ENCODE measurements at places on chromosomes 4 and X. TPM values are rescaled to one million over a fixed set of nuclear protein-coding genes. Genes with fewer than 3 reads are reported as not detected.

DNA sequence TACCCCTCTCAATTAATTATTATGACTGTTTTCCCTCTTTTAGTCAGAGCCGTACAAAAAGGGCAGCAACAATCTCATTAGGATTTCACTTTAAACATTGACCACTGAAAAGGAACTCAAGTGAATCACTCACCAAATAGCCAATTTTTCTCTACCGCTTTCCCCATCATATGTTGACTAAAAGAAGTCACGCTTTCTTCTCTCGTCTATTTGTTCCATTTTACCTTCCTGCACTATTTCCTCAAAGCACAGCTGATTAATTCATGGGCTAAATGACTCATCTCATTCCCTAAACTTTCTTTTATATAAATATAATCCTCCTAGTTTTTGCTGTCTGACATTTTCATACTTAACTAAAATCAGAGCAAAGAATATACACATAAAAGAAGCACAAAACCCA lies 8.2 kb downstream of the MID1 start:
- DNase-seq: no peak

GRCh38 chr4:181952478-181952877 lies 290.7 kb upstream of the TENM3 start:
- DNase-seq: peak; percentile 88

- peak; percentile 72 for DNase-seq
Measured at GRCh38 chrX:135327299-135327698, 18.0 kb downstream of the ETDC start.

GRCh38 chrX:25599061-25599460 lies 539.1 kb upstream of the MAGEB18 start:
- DNase-seq: no peak

DNA sequence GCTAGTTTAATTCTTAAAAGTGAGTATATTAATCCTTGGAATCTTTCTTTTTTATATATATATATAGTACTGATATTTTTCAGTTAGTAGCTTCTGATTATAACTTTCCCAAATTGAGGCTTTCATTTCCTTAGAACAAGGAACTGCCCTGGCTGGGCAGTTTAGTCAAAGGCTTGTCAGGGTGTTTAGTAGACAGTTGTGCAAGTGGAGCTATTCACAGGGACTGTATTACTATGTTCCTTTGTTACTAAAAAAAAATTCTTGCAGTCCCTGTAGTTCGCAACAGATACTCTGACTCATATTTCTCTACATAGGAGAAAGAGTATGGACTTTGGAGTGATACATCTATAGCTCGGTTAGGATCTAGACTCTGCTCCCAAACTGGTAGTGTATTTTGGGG lies 20.8 kb downstream of the USO1 start:
- no peak for DNase-seq

- DNase-seq: no peak
Measured at GRCh38 chrX:20230406-20230805, 36.3 kb downstream of the RPS6KA3 start.

DNA sequence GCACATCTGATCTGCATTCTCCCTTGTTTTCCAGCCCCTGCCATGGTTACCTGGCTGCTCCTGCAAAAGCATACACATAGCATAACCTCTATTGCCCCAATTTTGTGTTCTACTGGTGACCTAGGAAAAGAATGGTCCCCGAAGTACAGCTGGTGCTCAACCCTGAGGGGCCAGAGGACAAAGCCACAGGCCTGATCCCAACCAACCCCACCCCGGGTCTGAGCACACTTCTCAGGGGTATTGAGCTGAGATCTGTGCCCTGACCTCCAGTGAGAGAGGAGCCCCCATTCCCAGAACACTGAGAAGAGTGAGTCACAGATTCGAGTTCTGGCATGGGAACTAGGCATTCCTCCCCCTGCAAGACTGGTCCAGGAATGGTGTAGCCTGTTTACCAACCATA lies 465.5 kb upstream of the ACTRT1 start:
- DNase-seq: no peak

GRCh38 chr4:76055016-76055415 lies 19.1 kb upstream of the CXCL11 start:
- no peak for DNase-seq

GRCh38 chr4:76538296-76538695 lies 103.3 kb downstream of the SHROOM3 start:
- no peak for DNase-seq

DNA sequence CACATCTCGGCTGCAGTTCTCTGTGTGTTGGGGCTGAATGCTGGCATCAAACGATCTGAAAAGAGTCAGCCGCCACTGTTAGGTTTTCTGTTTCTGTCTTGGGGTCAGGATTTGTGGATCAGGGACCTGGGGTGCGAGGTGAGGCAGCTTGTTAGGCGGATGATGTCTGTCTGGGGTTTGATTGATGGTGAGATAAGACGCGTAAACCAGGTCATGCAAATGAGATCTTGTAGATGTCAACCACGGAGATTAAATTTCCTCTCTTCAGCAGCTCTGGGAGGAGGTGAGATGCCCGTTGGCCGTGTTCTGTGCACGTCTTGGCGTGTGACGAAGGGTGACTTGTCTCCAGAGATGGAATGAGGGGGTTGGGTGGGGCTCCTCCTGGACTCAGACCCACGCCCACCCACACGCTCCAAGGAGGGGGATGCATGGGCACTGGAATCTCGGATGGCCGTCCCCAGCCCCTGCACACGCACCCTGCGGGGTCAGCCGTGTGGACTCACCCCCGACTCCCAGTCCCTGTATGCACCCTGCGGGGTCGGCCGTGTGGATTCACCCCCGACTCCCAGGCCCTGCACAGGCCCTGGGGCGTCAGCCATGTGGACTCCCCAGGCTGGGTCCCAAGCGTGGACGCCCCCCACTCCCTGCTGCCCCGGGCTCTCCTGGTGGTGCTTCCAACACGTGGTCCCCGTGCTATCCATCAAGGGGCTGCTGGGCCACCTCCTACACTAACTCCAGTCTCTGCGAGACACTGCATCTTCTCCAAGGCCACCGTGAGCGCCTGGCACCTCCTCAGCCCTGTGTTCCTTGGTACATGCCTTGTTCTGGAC lies 16.0 kb upstream of the UVSSA start:
- DNase-seq: no peak

DNA sequence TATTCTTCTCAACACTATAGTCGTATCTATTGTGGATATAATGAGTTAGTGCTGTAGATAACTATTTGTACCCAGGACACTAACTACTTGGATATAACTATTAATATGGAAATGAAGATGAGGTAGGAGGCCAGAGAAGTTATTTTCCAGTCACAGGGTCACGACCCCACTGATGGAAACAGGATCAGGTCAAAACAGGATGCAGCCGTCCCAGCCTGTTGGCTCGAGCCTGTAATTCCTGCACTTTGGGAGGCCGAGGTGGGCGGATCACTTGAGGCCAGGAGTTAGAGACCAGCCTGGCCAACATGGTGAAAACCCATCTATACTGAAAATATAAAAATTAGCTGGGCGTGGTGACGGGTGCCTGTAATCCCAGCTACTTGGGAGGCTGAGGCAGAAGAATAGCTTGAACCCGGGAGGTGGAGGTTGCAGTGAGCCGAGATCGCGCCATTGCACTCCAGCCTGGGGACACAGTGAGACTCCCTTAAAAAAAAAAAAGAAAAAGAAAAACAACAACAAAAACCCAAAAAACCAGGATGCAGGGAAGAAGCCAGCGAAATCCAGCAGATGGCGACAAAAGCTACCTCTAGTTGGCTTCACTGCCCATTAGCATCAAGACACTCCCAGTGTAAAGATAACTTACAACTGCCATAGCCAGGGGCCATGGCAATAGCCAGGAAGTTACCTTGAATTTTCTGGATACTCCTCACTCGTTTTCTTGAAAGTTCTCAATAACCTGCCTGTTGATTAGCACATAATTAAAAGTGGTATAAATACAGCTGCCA lies 37.9 kb upstream of the NKAP start:
- peak; percentile 22 for DNase-seq

DNA sequence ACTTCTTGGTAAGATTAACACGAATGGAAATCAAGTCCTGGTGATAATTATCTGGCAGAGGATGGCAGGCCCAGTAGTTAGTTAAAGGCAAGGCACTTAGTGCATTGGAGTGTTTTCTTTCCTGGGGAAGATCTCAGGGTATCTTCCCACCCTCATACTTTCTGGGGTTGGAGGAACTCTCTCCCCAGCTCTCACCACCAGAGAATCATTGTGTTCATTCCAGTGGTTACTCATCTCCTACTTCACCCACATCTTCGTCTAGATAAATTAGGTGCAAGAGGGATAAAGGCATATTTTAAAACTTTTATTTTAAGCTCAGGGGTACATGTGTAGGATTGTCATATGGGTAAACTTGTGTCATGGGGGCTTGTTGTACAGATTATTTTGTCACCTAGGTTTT lies 67.5 kb upstream of the SH3RF1 start:
- no peak for DNase-seq

GRCh38 chr4:17544205-17544604 lies 29.2 kb downstream of the CLRN2 start:
- DNase-seq: no peak

DNA sequence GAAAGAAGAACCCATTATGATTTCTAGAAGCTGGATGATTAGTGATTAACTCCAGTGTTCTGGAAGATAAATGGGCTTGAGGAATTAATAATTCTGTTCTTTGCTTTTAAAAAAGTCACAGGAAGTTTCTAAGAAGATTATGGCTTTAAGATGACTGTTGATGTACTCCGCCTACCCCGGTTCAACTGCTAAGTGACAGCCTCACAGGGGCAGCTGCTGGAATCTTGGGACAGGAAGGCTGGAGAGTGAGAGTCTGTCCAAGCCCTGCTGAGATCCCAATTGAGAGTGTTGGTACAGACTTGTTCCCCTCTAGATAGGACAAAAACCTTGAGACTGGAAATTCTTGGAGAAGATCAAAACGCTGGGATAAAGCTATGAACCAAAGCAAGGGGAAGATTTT lies 37.3 kb downstream of the NPY1R start:
- no peak for DNase-seq

- DNase-seq: no peak
Measured at GRCh38 chr4:153521999-153522801, 56.0 kb downstream of the TMEM131L start.

- no peak for DNase-seq
Measured at GRCh38 chr4:184769141-184769765, 35.4 kb upstream of the CENPU start.

DNA sequence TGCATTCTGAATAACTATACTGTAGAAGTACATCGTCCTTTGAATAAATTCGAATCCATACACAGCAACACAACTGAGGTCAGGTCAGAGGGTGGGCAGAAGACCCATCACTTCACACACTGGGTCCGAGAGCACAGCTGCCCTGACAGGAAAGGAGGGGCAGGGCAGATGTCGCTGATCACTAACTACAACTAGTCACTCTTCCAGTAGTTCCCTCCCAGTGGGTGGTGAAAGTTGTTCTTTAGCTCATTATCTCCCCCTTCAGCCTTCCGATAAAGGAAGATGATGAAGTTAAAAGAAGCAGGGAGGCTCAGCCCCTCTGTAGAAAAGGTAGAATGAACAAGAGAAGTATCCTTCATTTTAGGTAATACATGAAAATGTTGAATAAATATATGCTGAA lies 278.9 kb downstream of the INPP4B start:
- no peak for DNase-seq

DNA sequence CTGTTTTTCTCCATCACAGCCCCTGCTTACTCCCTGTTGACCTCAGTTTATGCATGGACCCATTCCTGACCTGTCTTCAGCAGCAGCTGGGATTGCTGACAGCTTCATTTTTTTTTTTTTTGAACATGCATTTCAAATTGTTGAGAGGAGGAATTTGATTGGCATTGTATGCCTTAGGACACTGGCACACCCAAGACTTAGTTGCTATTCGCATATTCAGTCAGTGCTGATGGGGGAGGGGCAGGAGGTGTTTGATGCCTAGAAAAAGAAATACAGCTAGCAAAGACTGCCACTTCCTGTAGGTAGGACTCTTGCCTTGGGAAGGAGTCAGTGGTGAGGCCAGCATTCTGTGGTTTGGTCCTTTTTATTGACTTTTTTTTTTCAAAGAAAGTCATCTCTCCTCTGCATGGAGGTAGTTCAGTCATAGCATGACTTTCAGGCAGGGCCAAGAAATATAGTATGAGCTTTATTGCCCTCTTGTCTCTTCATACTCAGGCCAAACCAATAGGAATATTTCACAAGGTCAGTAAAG lies 33.6 kb upstream of the XK start:
- DNase-seq: peak; percentile 2

DNA sequence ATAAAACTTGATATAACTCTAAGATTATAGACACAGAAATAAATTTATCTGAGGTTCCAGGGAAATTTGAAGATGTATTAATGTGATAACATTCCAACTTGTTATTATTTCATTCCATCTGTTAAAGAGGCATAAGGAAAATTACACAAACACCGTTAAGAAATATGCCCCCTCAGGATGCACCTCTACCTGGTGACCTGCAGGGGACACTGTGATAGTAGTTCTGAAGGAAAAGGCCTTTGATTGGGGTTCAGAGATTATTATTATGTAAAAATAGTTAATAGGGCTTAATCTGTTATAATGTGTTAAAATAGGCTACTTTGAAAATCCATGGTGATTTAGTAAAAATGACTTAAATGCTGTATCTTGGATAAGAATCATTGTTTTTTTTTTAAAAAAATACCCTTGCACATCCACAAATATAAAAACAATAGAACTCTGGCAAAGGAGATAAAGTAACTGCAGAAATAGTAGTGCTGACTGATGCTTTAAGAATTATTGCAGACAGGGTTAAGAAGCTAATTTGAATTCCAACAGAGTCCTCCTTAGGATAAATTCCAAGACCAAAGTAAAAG lies 6.1 kb upstream of the ABRAXAS1 start:
- peak; percentile 8 for DNase-seq

DNA sequence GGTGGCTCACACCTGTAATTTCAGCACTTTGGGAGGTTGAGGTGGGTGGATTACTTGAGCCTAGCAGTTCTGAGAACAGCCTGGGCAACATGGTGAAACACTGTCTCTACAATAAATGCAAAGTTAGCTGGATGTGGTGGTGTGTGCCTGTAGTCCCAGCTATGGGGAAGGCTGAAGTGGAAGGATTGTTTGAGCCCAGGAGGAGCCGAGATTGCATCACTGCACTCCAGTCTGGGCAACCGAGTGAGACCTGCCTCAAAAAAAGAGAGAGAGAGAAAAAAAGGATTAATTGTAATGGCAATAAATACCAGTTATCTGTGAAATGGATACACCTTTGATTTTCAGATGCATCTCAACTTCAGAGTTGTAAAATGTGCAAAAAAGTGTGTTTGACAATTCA lies 58.8 kb downstream of the SPRY1 start:
- no peak for DNase-seq

GRCh38 chr4:89136525-89136924 lies 25.2 kb downstream of the TIGD2 start:
- peak; percentile 9 for DNase-seq

The SRPX gene
- total RNA-seq: 18.2 TPM

The PWWP3B gene
- total RNA-seq: 1.8 TPM

The HS3ST1 gene
- not detected for total RNA-seq

The PAGE2 gene
- 0.29 TPM for total RNA-seq

The EVC2 gene
- 4.4 TPM for total RNA-seq

The PDLIM3 gene
- total RNA-seq: 18.9 TPM

The CXCL1 gene
- total RNA-seq: 21.4 TPM
